ENCODE measurements at places on chromosomes 12 and 14.

GRCh38 chr12:93022603-93023340, 93.7 kb upstream of the EEA1 start:
- DNase-seq, result no peak

- DNase-seq, result no peak
Measured at GRCh38 chr14:51498411-51499227, 153.1 kb upstream of the FRMD6 start.

DNA sequence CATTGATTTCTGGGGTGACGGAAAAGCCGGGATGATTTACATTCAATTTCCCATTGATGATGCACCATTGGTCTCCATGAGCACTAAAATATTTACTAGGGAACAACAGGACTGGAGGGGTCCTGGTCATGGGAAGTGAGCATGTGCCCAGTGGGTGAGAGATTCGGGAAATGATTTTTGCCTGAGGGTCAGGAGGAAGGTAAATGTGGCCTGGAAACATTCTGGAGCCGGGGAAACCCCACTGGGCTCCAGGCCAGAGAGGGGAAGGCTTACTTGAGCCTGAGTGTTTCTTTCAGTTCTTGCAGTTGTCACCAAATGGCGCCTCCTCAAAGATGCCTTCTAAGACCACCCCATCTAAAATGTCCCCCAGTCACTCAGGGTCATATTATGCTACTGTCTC, 532.3 kb upstream of the TBX3 start:
- DNase-seq, result no peak

DNA sequence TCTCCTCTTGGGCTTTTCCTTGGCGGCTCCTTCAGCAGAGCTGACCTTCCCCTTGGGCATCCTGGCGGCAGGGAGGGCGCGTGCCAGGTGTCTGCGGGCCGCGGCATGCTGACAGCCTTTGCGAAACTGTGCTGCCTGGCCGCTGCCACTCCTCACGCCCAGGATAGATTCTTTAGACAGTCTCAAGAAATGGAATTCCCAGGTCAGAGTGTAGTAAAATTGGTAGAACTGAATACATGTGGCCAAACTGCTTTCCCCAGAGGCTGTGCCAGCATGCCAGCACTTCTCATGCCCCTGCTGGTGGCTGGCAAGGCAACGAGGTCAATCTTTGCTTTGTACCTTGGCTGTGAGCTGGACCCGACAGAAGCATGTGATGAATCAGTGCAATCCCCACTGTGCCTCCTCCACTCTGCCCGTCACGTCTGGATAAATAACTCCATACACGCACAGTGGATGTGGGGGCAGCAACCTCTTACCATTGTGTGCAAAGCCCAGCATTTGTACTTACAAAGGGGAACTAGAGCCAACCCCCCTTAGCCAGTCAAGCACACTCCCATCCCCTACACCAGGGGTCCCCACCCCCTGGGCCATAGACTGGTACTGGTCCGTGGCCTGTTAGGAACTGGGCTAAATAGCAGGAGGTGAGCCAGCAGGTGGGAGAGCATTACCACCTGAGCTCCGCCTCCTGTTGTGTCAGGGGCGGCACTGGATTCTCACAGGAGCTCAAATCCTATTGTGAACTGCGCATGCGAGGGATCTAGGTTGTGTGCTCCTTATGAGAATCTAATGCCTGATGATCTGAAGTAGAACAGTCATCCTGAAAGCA, 90.9 kb downstream of the ACTN1 start:
- no peak for DNase-seq

GRCh38 chr12:49537752-49538509, 899 bp upstream of the KCNH3 start:
- DNase-seq, result peak; percentile 36

DNA sequence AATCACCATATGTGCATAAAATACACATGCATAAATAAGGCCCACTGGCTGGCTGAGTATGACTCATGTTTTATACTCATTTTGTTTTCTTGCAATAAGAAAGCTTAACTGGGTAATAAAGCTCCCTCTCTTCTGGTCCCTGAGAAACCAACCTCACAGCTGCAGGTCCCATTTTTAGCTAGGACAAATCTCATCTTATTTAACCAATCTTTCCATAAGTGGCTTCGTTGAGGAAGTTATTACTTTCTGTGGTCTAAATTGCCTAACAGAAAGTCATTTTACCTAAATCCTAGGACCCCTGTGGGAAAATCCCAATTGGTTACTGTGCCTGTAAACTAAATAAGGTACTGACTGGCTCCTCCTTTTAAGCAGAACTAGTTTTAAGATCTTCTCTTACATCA, 232.8 kb upstream of the FBXO33 start:
- DNase-seq, result no peak

DNA sequence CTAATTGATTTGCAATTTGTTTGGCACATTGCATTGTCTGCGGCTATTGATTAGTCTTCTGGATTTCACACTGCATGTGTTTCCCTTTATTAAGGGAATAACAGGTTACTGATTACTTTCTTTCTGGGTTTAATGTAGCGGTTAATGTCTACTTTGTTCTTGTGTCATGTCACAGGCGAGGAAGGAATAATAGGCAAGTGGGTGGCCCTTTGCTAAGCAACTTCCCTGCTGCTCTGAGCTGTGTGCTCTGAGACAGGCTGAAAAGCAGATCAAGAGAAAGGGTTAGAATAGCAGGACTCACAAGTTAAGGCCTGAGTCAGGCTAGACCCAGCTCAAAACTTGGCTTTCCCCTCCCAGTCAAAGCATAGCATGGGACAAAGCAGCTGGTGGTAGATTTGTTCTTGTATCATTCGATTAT, 77.2 kb downstream of the NKX2-1 start:
- no peak for DNase-seq

- DNase-seq, result no peak
Measured at GRCh38 chr12:65200007-65200665, 30.8 kb downstream of the LEMD3 start.

DNA sequence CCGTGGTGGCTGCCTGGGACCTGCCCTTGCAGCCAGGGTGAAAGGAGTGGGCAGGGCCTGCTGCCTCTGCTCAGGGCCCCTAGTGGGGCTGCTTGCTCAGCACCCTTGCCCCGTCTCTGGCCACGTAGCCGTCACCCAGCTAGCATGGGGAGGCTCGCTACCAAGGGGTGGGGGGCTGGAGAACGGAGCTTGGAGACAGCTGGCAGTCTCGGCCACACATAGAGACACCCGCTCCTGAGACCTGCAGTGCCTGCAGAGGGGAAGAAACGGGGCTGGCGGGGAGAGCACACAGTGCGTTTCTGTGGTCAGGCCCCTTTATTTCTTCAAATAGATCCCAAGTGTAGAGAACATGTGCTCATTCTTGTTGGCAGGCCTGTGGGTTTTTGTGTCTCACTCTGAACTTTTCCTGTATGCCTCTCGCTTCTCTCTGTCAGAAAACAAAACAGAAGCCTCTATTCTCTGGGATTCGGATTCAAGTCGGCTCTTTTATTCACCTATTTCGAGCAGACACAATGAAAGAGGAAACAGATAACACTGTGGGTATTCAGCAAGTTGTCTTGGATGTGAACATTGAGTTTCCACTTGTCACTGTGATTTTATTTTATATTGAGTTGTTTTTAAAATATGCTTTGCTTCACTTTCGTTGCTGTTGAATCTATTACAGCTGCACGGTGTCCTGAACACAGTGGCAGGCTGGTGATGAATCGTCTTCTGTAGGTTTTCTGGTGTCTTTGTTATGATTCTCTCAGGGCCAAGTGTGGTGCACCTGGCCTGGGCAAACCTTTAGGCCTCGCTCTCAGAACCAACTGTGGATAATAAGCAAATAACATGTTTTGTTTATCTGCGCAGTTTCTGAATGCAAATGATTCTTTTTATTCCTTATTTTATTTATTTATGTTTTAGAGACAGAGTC, 26.5 kb downstream of the PACS2 start:
- DNase-seq, result no peak

DNA sequence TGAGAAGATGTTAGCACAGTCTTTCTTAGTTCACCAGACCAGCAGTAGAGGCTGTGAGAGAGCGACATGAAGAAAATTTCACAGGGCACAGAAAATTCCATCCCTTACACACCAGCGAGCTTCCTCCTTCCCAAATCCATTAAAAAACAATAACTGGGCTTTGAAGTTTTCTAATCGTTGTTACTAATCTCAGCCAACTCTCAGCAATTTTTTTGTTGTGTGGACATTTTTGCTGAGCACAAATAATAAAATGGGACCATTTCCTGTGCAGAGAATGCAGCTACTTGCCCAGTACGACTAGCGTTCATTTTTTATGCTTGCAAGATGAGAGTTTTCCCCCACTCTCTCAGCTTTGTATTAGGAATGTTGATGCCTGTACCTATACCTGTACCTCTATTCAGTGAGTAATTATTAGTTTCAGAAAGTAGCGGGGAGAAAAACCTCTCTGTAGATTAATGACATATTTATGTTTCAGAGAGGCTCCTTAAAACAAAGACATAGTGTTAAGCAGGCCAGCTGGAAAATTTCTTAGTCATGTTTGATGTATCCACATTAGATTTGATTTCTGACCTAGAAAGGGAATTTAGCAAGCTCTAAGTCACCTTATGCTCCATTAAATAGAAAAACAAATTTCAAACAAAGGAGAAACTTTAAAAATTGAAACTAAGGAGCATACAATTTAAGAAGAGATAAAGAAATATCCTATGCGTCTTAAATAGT, 146.5 kb downstream of the SRGAP1 start:
- DNase-seq, result no peak

DNA sequence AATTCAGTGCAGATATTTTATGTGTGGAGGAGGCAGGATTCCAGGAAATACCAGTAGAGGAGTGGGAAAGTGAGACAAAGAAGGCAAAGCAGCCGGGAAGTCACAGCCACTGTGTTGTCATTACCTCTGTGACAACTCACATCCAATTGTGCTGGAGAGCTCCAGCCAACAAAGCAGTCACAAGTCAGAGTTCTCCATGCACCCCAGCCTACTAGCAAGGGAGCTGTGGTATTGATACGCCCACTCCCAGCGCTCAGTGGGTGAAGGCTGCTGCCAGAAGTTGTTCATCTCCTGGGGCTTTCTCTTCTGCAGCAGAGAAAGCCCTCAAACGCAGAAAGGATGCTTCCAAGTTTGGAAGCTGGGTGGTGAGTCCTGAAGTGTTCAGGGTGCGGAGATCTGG, 93.9 kb downstream of the DICER1 start:
- no peak for DNase-seq

DNA sequence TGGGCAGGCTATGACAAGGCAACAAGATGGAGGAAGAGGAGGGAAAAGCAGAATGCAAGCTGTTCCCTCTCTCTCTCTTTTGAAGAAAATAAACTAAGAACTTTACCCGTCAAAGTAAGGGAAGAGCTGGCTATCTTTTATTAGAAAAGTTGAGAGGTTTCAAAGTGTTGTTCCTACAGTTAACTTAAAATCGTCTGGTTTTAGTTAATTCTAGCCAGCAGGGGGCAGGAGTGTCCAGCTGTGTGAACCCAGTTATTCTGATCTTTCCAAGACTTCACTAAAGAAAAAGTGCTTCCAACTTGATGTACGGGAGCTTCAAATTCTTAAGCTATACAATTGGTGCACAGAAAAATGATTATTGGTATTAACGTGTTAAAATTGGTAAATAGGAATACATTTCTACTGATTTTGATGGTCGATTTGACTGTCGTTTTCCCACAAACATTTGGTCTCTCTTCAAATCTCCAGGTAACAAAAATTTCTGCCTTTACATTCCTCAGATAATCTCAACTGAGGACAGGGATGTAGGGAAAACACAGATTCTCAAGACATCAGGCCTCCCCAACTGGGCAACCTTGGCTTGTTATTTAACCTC, 28.4 kb upstream of the MON2 start:
- peak; percentile 62 for DNase-seq

DNA sequence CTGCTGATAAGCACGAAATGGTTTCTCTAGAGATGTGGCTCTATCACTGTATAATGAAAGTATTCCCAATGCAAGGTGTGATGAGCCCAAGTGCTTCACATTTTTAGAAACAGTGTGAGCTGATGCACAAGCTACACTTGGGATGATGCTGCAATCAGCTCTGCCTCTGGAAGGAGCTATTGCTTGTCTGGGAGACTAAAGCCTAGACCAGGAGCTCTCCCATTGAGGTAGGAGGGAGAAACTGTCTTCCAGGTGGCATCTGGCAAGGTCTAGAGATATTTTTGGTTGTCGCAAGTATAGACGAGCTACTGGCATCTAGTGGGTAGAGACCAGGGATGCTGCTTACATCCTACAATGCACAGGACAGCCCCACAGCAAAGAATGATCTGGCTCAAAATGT, 42.0 kb downstream of the HECTD4 start:
- no peak for DNase-seq

DNA sequence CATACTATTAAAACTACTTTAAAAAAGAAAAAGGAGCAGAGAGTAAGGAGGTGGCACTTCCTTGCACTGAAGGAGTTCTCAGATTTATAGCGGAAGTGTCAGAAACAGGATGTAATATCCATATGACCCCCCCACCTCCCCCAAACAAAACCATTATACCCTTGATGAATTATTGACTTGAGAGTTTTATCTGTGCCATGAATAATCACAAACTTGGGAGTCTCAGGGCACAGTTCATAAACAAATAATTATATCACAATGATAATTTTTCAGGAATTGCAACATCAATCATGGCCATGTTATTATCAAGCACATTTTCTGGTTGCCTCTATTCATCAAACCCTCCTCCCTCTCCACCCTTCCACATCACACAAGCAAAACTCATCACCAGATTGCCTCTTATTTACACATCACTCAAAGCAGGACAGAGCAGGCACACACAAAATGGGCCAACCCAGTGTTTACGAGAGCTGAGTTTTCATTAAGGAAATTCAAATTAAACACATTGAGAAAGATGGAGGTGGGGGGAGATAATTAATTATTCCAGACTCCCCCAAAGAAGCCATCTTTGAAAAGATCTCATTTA, 141.4 kb downstream of the EGLN3 start:
- DNase-seq, result no peak

DNA sequence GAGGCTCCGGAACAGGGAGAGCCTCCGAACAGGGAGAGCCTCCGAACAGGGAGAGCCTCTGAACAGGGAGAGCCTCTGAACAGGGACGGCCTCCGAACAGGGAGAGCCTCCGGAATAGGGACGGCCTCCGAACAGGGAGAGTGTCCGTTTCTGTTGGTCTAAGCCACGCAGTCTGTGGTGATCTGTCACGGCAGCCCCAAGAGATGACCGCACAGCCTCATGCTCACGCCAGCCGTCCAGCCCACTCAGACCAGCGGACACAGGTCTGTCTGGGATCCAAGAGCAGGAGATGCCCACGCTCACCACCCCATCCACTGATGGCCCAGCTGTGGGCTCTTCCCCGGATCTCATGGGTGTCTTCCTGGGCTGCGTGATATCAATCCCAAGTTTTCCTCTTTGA, 33.3 kb downstream of the GALNT9 start:
- no peak for DNase-seq

Measured in stimulated activated CD4-positive, alpha-beta T cell treated with anti-CD3 and anti-CD28 coated beads, Interleukin-2, amount 100 ng/mL, for 24 hours (primary cell).